ENCODE measurements at places on chromosomes 16 and 17. TPM values are rescaled to one million over a fixed set of nuclear protein-coding genes. Genes with fewer than 3 reads are reported as not detected.
A peak's percentile ranks its signal among the peaks of the same experiment; 100 is the strongest.

The ARL6IP1 gene
- 233 TPM for total RNA-seq

The PPP1R27 gene
- not detected for total RNA-seq

The GGNBP2 gene
- 123 TPM for total RNA-seq

GRCh38 chr16:3797904-3798811 lies 80.8 kb upstream of the TRAP1 start:
- no peak for DNase-seq

- DNase-seq: no peak
Measured at GRCh38 chr17:7177954-7178477, 1.2 kb downstream of the ASGR1 start.

GRCh38 chr16:46427340-46428107 lies 193.7 kb downstream of the SHCBP1 start:
- DNase-seq: no peak

The CLDN9 gene
- 0.42 TPM for total RNA-seq

DNA sequence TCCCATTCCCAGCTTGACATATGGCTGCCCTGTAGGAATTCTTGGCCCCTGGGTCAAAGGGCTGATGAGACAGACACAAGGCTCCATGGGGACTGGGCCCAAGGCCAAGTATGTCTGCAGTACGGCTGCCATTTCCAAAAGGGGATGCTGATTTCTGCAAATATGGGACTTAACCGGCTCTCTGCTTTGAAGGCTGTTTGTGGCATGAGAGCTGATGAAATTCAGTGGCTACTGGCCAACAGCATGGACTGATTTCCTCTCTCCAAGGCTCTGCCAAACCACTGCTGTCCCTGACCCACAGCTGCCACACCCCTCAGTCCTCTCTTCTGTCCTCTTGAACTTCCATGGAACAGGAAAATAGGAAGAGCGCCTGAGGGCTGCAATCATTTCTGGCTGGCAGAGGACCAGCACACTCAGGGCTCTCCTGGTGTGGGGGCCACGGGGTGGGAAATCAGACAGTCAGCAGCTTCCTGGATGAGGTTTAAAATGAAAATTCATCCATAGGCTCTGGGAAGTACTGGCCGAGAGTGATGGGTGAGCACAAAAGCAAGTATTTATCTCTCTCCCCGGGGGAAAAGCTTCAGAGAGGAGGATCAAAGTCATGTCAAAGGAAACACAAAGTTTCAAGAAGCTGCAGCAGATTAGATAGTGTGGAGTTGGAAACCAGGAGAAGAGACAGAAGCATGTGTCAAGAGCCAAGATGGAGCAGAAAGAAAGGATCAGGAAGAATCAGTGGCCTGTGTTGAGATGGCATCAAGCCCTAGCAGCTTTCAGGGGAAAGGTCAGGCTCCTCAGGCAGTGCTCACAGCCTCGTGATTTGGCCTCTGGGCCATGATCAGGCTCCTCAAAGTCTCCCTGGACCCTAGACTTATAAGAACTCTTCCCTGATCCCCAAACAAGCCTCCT lies 64.1 kb upstream of the SREBF1 start:
- DNase-seq: no peak

- no peak for DNase-seq
Measured at GRCh38 chr16:73912281-73912680, 384.3 kb upstream of the PSMD7 start.

The OR2C1 gene
- total RNA-seq: not detected

DNA sequence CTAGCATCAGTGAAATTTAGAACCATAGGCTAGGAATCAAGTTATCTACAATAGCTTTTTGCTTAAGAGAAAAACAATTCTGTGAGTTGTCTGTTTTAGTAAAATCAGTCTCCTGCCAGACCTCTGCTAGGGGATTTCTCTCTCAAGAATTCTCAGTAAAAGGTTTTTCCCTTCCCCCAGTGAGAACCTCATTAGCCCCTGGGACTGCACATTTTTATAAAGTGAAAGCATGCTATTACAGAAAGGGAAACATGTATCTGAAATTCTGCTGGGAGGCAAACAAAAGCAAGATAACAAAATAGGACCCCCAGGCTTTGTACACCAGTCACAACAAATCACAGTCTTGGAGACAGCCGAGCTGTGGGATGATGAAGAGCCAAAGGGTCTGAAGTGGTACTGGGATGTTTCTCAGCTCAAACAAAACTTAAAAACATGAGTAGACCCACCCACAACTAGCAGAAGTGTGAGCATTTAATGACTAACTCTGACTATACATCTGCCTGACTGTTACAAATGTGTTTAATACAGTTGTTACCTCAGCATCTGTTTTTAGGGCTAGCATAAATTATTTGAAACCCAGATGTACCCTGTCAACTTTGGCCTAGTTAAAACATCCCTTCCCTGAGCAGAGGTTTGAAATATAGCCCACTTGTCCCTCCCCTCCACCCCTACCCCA lies 20.0 kb upstream of the GLG1 start:
- no peak for DNase-seq

The CSH2 gene
- not detected for total RNA-seq

DNA sequence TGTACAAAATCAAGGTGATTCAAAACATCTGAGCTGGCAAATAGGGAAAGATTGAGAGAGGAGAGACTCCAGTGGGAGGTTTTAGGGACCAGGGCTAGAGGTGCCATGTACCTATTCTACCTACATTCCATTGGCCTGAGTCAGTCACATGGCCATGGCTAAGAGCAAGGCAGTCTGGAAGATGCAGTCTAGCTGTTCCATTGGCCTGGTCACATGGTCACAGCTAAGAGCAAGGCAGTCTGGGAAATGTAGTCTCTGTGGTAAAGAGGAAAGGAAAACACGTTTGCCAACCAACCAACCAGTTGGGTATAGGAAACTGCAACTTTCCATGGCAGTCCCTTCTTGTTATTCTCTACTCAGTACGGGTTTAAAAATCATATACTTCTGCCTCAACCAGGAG lies 369.1 kb downstream of the XYLT1 start:
- DNase-seq: peak; percentile 40

The KRT27 gene
- total RNA-seq: not detected

The OTOP2 gene
- not detected for total RNA-seq

DNA sequence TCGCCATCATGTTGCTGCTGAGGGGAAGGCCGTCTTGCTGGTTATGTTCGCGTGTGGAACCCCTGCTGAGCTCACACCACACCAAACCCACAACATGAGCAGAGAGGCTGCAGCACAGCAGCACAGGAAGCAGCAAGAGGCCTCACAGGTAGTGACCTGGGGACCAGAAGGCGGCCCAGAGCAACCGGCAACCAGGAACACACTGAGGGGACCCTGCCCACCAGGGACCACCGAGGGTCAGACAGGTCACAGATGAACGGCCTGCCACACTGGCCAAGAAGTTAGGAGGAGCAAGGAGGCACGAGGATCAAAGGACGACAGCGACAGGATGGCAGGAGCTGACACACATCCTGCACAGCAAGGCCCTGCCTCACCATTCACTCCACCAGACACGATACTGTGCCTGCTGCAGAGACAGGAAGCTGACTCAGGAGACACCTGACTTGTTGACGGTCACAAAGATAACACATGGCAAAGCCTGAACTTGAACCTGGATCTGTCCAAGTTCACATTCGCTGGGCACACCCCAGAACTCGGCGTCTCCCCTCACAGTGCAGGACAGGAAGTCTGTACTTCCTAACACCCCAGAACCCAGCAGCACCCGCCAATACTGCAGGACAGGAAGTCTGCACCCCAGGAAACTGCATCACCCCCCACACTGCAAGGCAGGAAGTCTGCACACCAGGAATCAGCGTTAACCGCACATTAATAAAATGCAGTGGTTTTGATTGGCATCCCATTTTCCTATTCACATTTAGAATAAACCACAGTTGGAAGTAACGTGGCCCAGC lies 98.5 kb downstream of the ZNF778 start:
- peak; percentile 65 for DNase-seq

- no peak for DNase-seq
Measured at GRCh38 chr17:72906306-72906705, 186.2 kb downstream of the SLC39A11 start.

GRCh38 chr17:39400547-39401411 lies 647 bp downstream of the FBXL20 start:
- no peak for DNase-seq

The PRAC2 gene
- not detected for total RNA-seq

- no peak for DNase-seq
Measured at GRCh38 chr17:44384823-44385286, 4.6 kb downstream of the ITGA2B start.

- DNase-seq: no peak
Measured at GRCh38 chr16:74931445-74931844, 53.5 kb downstream of the WDR59 start.

DNA sequence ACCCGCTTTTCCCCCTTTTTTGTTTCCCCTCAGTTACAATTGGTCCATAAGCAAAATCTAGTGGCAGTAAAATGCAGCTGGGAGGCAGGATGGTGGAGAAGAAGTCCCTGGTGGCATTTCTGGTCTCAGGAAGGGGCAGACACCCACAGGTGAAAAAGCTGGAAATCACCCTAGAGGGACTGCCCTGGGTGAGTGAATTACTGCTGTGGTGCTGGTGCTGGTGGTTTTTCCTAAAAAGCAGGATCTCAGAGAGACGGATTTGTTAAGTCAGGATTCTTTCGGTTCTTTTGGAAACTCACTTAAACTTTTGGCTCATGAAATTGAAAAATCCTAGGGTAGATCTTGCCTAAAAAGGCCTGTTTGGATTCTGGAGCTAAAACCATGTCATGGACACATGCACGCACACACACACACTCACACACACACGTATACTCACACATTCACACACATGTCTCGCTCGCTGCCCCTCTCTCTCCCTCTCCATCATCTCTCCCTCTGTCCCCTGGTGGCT lies 65.8 kb downstream of the NKD1 start:
- DNase-seq: no peak

DNA sequence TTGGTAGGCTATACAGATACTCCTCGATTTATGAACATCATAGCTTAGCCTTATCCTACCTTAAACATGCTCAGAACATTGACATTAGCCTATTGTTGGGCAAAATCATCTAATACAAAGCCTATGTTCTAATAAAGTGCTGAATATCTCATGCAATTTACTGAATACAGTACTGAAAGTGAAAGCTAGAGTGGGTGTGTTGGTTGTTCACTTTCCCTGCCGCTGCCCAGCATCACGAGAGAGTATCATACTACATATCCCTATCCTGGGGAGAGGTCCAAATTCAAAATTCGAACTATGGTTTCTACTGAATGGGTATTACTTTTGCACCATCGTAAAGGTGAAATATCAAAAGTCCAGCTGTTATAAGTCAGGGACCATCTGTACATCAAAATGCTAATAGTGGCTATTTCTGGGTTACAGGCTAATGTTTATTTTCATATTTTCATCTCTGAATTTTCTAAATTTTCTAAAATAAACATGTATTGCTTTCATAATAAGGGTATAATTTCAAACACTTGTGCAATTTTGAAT lies 54.5 kb downstream of the NACA2 start:
- DNase-seq: no peak

GRCh38 chr17:57009737-57010445 lies 32.0 kb downstream of the SCPEP1 start:
- DNase-seq: peak; percentile 81

DNA sequence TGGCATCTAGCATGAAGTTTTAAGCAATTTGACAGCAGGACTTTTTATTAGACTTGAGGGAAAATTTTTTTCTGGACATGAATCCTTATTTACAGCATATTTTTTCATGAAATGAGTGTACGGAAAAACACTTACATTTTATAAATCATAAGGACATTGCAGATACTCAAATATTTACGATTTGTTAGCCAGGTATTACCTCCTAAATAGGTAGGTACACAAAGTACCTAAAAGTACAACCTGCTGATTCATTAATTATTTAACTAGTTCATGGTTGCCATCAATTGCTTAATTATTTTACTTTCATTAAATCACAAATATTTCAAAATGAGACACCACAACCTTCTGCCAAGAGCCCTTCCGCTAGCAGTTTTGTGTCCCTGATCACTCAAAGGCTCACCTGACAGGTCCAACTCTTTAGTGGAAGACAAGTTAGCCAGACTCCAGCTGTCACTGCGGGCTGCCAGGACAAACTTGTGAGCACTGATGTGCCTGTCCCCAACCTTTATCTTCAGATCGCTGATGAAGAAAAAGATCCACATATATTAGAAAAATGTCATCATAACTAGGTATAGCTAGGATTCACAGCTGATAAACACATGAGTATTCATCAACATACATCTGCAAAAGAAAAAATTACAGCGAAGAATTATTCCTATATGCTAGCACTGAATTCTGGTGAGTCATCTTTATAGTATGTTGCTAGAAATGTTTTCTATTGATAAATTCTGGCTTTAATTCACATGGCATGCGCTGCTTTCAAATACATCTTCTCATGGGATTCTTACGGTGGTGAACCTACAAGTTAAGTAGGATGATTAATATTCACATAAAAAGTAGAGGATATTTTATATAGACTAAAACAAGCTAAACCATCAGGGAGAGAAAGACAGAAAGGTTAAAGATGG lies 28.2 kb downstream of the ANKFY1 start:
- DNase-seq: no peak

- peak; percentile 54 for DNase-seq
Measured at GRCh38 chr17:77456271-77456950, 315.6 kb downstream of the SEC14L1 start.

GRCh38 chr17:3795390-3796102 lies 5.4 kb downstream of the ITGAE start:
- peak; percentile 36 for DNase-seq

DNA sequence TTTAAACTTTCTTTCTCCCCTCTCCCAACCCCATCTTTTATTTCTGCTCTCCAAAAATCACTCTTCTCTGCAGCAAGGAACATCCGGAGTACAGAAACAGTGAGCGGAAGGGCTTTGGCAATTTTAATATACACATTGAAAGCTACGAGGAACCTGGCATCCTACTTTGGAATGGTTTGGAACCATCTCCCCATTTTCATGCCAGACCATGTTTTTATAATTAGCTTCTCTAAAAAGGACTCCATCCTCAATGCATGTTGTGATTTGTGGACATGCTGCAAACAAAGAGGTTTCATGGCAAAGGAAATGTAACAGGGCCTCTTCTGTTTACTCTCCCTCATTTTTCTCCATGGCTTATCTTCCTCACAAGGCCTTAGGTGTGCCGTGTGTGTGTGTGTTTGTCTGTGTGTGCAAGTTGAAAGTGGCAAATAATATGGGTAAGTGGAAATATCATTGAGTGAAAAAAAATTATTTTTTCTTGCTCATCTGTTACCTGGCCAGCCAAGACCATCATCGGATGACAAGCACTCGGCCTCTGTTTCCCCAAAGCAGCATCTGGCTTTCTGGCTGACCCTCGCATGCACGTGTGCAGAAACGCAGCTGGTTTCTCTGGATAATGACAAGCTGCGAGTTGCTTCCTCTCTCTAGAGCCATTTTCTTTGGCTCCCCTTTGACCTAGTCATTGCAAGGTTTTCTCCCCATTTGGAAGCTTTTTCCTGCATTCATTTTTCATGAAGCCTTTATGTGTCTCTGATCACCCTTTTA lies 585.0 kb downstream of the TMEM114 start:
- no peak for DNase-seq

Data from OCI-LY7 (cell line).